Anterior cingulate cortex (tissue), 58 donors: ENCODE measurements at places on chromosomes 12 and 14.

DNA sequence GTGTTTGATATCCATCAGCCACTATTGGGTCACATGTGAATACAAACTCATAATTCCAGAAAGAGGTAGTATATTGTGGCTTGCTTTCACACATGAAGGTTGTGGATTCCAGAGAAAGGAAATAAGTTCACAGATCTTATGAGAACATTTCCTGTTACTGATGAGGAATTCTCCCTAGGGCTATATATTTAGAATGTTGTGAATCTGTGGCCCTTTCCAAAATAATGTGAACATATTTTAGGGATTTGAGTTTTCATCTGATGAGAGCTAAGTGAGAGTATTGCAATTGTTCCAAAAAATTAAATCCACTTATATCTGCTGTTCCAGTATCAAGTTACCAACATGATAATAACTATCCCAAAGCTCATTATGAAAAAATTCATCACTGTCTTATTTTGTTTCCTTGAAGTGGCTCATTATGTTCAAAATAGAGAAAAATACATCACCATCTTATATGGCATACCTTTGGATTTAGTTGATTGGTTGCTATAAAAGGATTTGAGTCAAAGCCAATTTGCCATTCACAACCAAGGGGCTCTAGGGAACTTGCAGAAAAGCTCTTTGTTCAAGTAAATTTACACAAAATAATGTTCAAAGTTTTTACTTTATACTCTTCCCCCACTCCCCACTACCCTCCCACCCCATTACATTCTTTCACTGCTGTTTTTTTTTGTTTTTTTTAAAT, 76.3 kb downstream of the MYRFL start:
- DNase-seq = no peak

GRCh38 chr12:100484183-100484886, 10.7 kb downstream of the NR1H4 start:
- no peak for DNase-seq

GRCh38 chr14:86057018-86057667, 527.2 kb downstream of the FLRT2 start:
- peak; percentile 18 for DNase-seq

DNA sequence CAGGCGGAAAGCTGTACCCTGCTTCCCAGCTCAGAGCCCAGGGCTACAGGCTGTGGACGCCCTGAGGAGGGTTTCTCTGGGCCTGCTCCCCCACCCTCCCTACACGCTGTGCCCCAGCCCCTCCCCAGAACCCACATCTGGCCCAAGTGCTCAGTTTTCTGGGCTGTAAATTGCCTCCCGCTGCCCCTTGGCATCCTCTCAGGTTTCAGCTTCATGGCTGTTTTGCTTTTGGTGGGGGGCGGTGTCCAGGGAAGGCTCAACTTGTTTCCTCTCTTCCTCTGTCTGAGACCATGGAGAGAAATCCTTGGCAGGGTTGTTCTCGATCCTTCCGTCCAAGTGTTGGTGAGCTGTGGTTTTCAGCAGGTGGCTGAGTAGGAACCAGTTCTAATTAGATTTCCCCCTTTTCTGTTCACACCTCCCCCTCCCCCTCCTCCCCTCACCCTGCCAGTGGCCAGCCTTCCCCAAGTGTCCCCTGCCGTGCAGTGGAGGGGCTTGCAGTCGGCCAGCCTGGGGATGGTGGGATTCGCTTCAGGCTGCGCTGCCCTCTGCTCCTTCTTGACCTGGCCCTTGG, 61.8 kb downstream of the TSPAN9 start:
- no peak for DNase-seq

- no peak for DNase-seq
Measured at GRCh38 chr14:53247596-53248370, 94.7 kb upstream of the DDHD1 start.

DNA sequence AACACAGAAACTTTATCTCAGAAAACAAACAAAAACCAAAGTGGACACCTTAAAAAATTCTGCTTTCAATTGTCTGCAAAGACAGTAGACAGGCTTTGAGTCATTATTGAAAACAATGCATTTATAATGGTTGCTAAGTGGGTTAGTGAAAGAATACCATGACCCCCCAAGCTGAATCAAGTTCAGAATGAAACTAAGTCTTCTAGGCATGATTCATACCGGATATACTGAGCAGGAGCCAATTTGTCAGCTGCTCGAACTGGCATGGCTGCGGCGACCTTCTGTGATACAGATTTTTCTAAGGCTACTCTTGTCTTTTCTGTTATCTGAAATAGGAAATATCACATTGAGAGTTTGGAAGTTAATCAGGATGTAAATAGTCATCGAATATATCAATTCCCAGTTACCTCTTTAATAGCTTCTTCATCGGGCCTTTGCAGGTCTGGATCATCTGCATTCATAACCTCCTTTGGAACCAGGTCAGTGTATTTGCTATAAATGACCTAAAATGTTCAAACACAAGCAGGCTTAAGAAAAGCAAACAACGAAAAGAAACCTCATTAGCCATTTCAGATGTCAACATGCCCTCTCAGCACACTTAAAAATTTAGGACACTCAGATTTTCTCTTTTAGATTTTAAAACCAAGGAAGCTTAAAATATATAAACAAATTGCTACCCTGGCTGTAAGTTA, 22.3 kb downstream of the SNW1 start:
- no peak for DNase-seq

- peak; percentile 12 for DNase-seq
Measured at GRCh38 chr12:47734725-47735480, 9.6 kb upstream of the ENDOU start.

DNA sequence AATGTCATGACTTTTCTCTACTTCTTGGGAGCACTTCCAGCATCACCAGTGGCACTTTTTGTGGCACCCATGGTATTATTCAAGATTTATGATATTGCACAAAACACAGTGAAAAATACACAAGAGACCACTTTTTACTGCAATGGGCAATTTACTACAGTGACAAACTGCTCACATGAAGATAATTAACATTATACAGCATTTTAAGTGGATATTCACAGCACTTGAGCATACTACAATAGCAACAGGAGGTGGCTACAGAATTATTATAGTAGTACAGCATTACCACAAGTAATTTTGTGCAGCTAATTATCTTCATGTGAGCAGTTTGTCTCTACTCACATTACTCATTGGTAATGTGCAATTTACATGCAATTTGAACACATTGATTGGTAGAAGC, 18.3 kb downstream of the IL26 start:
- DNase-seq = no peak

DNA sequence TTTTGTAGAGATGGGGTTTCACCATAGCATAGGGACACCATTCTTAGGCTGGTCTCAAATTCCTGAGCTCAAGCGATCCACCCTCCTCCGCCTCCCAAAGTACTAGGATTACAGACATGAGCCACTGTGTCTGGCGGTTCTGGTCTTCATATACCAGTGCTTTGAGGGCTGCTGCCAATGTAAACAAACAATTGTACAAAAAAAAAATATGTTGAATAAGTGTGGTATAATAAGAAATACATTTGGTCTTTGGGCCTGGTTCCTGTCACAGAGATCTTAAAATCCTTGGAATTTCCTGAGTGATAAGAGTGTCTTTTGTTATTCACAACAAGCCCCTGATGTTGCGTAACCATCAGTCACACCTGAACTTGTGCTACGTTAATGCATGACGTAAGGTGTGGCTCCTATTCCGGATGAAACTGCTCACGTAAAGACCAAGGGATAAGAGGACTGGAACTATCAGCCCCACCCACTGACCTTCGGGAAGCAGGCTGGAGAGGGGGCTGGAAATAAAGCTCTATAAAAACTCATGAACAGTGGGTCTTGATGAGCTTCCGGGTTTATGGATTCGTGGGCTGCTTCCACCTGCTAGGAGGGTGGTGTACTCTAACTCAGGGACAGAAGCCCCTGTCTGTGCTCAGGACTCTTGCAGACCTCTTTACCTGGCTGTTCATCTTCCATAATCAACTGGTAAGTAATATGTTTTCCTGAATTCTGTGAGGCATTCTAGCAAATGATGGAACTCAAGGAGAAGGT, 16.5 kb upstream of the RIMKLB start:
- DNase-seq = no peak

GRCh38 chr12:127509066-127509778, 757.7 kb upstream of the TMEM132C start:
- no peak for DNase-seq

GRCh38 chr14:62097072-62097471, 334.9 kb downstream of the SNAPC1 start:
- DNase-seq = no peak

GRCh38 chr12:2115101-2115845, 62.5 kb downstream of the CACNA1C start:
- no peak for DNase-seq

- DNase-seq = no peak
Measured at GRCh38 chr14:75153295-75153694, 23.1 kb downstream of the TMED10 start.

- DNase-seq = no peak
Measured at GRCh38 chr12:131087991-131088700, 134.4 kb downstream of the ADGRD1 start.
